Stimulated activated CD4-positive, alpha-beta T cell treated with anti-CD3 and anti-CD28 coated beads, Interleukin-1b, Interleukin-23, amount 100 ng/mL, for 1 hour (primary cell): ENCODE measurements at places on chromosomes 6 and 20.

DNA sequence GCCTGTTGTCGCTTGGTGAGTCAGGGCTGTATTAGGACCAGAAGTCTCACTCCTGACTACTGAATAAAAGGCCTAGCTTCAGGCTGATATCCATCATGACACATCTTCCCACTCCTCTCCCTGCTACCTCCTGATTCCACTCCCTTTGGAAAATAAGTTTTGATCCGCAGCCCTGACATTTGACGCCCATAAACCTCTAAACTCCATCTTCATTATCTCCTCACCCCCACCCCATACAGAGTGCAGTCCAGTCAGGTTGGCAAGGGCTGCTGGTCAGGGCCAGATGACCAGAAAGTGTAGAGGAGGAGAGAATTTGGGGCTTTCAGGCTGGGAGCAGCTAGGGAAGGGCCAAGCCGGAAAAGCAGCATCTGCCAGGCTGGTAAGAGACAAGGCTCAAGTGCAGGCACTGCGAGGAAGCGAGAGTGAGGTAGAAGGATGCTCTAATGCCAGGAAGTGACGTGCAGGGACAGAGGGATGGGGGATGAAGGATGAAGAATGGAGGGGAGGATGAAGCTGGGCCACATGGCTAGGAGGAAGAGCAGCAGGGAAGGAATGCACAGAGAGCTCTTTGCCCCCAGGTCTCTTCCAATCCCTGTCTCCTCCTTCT lies 1.2 kb downstream of the GGT7 start:
- no peak for DNase-seq

GRCh38 chr20:31837896-31838397 lies 7.5 kb downstream of the FOXS1 start:
- DNase-seq: no peak

- no peak for DNase-seq
Observed at GRCh38 chr6:20876561-20876960, 342.3 kb downstream of the CDKAL1 start.

- DNase-seq: no peak
Observed at GRCh38 chr6:6998194-6998569, 109.6 kb upstream of the RREB1 start.

- DNase-seq: no peak
Observed at GRCh38 chr20:42494290-42494689, 695.4 kb downstream of the PTPRT start.

DNA sequence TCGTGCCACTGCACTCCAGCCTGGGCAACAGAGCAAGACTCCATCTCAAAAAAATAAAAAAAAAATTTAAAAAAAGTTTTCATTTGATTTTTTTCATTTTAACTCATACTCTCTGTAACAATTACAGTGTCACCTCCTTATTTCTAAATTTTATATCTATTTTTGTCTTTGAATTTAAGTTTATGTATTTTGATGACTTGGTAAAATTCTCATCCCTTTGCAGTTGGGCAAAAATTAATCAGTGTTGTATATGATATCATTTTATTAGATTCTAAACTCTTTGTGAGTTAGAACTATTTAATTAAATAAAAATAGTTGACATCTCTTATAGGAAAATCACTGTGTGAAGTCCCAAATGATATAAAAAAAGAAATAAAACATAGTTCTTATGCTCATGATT lies 270.7 kb downstream of the PLCB1 start:
- DNase-seq: no peak

GRCh38 chr6:14883921-14884320 lies 361.9 kb upstream of the JARID2 start:
- no peak for DNase-seq
